Activated CD8-positive, alpha-beta memory T cell treated with anti-CD3 and anti-CD28 coated beads for 48 hours (primary cell): ENCODE measurements at places on chromosomes 13 and 19.

- no peak for DNase-seq
Observed at GRCh38 chr13:31731921-31732320, 7.4 kb upstream of the RXFP2 start.

- DNase-seq = no peak
Observed at GRCh38 chr13:54980651-54981050, 1952.0 kb downstream of the OLFM4 start.

- no peak for DNase-seq
Observed at GRCh38 chr19:35419046-35419445, 29.0 kb upstream of the FFAR2 start.

DNA sequence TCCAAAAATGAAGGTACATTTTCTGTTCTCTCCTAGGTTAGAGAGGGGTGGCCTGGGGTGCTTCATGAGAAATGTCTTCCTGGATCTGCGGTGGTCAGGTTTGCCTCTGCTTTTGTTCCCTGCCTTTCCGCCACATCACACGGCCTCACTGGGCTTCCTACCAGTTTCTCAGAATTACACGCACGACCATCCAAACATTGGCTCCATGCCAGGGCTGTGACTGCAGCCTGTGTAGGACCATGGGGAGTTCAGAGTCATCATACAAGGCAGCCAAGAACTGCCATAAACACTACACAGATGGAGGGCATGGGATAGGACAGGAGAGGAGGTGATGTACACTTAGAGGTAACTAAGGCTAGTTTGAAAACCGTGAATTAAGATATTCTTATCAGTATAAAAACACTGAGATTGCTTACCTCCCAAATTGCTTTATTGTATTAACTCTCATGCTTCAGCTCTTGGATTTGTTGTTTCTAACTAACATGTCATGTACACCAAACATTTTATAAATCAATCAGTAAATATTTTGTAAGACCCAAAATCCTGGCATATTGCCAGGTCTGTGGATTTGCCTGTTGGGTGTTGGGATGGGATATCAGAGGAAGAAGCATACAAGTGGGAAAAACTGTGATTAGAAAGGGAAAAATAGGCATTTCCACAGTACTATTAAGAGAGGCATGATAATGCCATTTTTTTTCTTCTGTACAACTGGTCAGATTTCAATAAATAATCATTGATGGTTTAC is 45.2 kb downstream of the CDADC1 start:
- DNase-seq = no peak

GRCh38 chr19:8244442-8244841 is 35.3 kb downstream of the CERS4 start:
- no peak for DNase-seq

DNA sequence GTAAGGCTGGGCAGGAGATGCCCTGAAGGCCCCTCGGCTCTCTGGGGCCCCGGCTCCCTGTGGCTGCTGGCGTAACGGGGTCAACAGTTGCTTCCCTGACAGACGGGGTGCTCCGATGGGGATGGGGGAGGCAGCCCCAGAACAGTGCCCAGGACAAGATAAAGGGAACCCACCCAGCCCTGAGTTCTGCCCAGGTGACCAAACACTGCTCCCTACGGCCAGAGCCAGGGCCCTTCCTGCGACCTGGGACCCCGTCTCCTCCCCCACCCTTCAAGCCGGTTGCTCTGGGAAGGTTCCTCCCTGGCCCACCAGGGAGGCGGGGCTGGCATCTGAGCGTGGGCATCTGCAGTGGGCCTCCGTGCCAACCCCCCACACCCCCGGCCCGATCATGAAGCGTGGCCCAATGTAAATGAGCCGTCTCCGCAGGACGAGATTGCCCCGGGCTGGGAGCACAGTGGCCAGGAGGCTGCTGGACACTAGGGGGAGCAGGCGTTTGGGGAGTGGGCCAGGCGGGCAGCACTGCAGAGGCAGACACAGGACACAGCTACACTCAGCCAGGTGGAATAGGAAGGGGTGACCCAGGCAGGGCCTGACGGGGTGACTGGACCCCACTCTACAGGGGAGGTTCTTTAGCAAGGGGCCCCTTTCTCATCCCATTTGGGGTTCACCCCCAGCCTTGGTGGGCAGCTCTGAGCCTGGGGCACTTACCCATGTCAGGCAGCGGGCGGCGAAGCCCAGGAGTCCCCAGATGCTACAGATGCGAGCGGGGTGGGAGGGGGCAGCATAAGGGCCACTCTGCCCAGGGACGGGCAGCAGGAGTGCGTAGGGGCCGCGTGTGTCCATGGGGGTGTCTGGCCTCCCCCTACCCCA is 1.2 kb upstream of the NKPD1 start:
- no peak for DNase-seq

GRCh38 chr19:10920781-10921180 is 7.7 kb downstream of the YIPF2 start:
- DNase-seq = no peak

GRCh38 chr19:38337360-38337653 is 1.7 kb downstream of the CATSPERG start:
- no peak for DNase-seq

GRCh38 chr13:31321457-31321856 is 121.7 kb downstream of the B3GLCT start:
- DNase-seq = no peak

DNA sequence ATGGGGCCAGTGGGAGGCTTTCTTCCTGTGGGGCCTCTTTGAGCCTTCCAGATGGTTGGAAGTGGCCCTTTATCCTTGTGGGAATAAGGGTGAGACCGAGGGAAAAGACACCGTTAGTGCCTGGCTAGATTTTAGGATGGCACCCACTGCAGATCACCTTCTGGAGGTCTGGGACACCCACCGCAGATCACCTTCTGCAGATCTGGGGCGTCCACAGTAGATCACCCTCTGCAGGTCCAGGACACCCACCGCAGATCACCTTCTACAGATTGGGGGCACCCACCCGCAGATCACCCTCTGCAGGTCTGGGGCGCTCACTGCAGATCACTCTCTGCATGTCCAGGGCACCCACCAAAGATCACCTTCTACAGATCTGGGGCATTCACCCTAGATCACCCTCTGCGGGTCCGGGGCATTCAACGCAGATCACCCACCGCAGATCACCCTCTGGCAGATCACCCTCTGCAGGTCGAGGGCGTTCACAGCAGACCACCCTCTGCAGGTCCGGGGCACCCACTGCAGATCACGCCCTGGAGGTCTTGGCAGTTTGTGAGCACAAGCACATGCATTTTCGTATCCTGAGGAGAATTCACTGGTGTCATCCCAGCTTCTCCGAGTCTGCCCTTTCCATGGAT is 153.4 kb upstream of the TSHZ3 start:
- no peak for DNase-seq

DNA sequence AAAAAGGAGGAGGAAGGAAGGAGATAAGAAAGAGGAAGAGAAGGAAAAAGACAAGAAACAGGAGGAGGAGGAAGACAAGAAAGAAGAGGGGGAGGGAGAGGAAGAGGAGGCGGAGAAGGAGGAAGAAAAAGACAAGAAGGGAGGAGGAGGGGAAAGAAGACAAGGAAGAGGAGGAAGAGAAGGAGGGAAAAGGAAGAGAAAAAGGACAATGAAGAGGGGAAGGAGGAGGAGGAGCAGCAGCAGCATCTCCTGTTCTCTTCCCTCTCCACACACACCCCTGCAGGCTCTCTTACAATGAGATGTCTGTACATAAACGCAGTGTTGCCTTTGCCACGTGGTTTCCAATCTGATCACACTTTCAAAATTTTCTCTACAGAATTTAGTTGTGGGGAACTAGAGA is 66.6 kb downstream of the RUBCNL start:
- no peak for DNase-seq

DNA sequence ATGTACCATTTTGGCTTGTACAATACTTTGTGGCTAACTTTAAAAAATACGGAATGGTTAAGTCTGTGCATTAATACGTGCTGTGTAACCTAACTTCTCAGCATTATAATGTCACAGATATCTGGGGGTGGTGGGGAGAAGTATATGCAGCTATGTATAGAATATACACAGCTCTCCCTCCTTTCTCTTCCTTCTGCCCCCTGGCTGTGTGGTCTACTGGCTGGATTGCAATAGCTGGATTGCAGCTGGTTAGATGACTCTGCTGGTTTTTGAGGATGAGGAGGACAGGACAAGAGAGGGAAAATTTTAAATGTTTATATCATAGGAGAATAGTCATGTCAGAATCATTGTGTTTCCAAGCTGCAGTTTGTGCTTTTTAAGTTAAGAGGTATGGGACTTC is 9.7 kb downstream of the RNASEH2B start:
- no peak for DNase-seq

DNA sequence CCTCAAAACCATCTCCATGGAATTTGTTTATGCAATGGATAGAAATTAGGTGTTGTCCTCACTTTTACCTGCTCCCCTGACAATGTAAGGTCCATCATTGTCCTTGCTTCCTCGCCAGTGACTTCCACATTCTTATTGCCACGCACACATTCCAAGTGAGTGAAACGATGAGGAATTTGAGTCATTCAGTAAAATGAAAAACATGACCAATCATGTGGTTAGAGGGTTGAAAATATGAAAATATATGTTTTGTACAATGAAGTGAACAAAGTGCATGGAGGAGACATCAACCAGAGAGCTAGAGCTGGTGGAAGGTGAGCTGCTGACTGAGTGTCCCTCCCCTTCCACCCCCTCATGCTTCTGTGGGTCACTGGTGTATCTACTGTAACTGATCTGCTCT is 91.7 kb downstream of the ATP8A2 start:
- DNase-seq = no peak

DNA sequence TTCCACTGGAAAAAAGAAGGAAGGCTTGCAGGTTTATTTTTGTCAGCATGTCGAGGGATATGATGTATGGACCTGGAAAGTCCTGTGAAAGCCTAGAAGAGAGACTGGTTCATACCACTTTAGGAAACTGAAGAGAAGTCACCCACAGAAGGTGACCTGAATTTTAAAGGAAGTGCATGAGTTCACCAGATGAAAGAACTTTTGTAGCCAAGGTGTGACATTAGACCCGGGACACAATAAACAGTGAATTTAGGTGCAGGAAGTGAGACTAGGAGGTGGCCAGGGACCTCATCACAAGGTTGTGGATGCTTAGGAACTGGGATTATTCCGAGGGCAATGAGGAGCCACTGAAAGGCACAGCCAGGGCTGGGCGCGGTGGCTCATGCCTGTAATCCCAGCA is 79.1 kb downstream of the ZNF429 start:
- DNase-seq = no peak

DNA sequence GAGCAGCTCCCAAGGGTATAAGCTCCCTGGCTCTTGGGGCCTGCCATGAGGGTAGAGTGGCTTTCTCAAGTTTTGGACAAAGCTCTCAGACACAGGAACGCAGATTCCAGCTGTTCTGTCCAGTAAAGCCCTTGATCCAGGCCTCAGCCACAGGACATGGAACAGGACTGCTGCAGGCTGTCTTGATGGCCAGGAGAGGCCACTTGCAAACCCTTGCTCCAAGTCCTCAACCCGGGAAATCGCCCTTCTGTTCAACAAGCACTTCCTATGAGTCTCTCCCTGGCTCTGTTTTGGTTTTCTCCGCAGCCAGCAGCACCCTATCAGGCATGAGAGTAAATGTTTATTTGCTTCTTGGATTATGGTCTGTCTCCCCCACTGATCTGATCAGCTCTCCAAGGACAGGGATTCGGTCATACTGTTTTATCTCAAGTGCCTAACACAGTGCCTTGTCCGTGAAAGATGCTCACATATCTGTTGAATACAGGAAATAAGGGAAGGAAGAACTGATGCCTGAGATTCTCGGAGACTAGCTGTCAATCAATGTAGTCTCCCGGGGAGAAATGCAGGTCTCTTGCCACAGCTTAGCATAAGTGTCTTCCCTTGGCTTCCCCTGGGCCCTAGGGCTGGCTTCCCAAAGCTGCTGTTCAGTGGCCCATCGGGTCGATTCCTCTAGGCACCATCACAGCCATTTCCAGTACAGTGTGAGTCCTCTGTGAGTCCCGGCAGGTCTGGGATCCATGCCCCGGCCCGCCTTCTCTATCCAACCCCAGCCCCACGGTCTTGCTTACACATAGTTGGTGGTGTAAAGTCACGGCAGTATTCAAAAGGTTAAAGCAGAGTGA is 90.8 kb downstream of the TSHZ3 start:
- DNase-seq = no peak

GRCh38 chr19:6723738-6724137 is 3.3 kb upstream of the C3 start:
- DNase-seq = no peak

GRCh38 chr19:3642987-3643673 is 16.5 kb upstream of the CACTIN start:
- no peak for DNase-seq

- no peak for DNase-seq
Observed at GRCh38 chr19:43306097-43306496, 36.8 kb upstream of the PSG9 start.

DNA sequence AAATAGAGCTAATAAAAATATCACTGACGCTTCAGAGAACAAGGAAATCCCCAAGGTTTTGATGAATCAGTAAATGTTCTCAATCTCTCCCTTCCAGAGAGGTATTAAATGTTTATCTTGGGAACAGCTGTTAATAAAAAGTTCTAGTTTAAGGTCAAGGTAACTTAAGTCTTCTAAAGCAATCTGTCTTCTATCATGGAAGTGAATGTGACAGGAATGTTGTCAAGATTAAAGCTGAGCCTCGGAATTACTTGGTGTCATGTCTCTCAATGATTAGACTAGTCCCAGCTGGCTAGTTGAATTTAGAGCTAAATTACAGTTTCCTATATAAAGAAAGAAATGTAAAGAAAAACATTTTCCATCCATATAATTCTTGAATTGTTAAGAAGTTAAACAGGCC is 23.4 kb downstream of the ESD start:
- no peak for DNase-seq

DNA sequence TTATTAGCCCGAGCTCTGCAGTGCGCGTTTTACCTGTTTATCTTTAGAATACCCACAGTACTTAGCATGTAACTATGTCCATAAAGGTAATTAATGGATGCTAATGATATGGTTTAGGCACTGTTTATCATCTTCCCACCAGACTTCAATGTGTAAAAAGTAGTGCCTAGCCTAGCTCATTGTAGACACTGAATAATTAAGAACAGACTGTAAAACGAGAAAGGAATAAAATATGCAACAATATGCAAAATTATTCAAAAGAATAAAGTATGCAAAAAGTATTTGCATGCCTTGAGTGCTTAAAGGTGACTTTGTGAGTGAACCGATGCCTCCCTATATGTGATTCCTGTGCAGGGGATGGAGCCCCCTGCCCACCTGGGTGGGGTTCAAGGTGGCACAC is 35.7 kb upstream of the RNF113B start:
- no peak for DNase-seq

DNA sequence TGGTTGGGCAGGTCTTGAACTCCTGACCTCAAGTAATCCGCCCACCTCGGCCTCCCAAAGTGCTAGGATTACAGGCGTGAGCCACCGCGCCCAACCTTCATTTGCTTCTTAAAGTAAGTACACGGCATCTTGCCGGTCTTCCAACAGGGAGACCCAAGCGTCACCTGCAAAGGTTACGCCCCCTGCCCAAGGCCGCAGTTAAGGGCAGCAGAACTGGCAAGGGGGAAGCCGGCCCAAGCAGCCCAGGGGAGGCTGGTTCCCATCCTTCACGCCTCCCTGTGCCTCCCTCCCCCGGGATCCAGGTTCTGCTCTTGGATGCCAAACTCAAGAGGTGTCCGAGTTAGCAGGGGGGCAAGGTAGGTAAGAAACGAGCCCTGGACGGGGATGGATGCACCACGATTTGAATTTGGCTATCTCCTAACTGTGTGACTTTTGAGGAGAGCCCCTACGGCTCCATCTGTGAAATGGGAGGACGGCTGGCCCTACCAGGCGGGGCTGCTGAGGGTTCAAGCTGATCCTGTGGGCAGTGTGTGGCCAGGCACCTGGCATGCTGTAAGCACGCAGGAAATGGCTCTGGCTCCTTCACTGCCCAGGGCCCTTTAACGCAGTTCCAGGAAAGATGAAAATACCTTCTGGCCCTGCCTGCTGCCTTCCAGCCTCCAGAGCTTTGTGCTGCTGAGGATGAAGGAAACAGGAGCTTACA is 9.0 kb downstream of the RFX1 start:
- DNase-seq = no peak

GRCh38 chr19:54478677-54479266 is 5.7 kb upstream of the CDC42EP5 start:
- DNase-seq = no peak
